ENCODE measurements at places on chromosomes 5 and 9.

GRCh38 chr5:15787681-15788080 is 287.7 kb downstream of the FBXL7 start:
- DNase-seq = no peak

DNA sequence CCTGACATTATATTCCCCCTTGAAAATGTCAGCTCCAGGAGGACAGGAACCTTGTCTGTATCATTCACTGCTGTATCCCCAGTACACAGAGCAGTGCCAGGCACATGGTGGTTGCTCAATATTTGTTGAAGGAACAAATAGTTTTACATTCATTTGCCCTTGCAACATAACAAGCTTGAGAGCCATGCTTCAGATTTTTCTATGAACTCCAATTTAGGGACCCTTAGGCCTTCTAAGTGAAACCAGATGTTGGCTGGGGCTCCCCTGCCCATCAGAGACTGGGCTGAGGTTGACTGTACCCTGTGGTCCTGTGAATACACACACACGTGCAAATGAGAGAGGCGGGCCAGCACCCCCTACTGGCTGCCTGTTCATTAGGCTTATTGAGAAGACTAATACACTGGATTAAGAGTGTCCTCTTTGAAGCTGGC is 214.9 kb upstream of the WWC1 start:
- DNase-seq = no peak

DNA sequence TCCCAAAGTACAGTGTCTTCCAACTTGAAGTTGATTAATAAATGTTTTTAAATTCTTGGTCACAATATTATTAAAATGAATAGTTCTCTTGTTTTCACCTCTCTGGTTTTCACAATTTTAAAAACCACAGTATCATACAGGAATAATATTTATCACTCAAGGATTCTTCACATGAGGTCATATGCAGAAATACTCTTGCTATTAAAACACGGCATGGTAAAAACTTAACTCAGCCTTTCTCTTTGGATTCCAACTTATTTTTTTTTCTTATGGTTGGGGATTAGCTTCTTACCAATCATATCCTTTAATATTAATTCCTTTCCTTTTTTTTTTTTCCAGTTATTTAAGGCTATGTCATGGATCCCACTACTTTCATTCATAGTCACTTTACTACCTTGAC is 289.4 kb downstream of the ADAMTS6 start:
- DNase-seq = no peak

GRCh38 chr9:3880851-3881250 is 355.1 kb upstream of the RFX3 start:
- no peak for DNase-seq

GRCh38 chr9:120909904-120910303 is 16.7 kb downstream of the TRAF1 start:
- no peak for DNase-seq

DNA sequence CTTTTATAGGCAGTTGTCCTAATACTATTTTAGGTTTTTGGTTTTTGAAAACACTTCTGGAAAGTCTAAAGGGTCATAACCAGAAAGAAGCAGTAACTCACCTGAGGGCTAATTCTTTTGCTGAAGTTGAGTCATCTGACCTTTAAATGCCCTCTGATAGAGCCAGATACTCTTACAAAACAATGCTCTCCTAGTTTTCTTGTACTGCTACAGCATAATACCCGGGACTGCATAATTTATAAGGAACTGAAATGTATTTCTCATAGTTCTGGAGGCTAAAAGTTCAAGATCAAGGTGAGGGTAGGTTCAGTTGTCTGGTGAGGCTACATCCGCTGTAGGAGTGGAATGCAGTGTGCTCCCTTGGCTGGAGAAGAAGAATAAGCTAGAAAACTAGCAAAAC is 670.3 kb downstream of the TLE4 start:
- no peak for DNase-seq

DNA sequence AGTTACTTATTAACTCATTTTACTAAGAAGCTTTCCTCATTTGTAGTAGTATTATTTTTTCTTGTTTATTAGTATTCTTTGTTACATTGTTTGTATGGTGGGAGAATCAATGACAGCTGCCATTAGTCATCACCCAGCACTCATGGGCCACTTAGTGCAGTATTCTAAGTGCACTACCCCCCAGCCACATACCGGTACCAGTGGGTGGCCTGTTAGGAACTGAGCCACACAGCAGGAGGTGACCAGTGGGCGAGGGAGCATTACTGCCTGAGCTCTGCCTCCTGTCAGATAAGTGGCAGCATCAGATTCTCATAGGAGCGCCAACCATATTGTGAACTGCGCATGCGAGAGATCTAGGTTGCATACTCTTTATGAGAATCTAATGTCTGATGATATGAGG is 24.2 kb upstream of the CAMLG start:
- DNase-seq = no peak

DNA sequence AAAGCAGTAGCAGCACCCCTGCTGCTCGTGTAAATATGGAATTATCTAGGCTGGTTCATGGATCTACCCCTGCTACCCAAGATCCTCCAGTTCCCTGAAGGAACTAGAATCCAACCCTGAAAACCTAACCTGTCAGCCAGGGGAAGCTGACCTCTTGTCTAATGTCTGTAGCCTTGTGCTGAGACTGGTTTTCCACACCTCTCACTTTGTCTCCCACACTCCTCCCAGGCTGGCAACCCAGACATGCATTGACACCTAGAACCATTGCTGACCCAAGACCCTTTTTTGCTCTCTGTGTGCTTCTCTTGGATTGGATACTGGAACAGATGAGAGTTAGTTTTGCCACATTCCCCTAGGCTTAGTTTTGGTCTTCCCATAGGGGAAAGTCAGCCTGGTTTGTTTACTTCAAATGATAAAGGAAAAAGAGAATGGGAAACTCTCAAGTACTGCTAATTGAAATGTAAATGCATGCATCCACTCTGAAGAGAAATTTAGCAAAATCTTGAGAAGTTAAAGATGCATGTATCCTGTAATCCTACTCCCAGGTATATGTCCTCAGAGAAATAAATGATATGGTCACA is 36.6 kb upstream of the NR4A3 start:
- DNase-seq = no peak

- no peak for DNase-seq
These were observed 72.2 kb downstream of the SNX18 start for GRCh38 chr5:54589786-54590185.

DNA sequence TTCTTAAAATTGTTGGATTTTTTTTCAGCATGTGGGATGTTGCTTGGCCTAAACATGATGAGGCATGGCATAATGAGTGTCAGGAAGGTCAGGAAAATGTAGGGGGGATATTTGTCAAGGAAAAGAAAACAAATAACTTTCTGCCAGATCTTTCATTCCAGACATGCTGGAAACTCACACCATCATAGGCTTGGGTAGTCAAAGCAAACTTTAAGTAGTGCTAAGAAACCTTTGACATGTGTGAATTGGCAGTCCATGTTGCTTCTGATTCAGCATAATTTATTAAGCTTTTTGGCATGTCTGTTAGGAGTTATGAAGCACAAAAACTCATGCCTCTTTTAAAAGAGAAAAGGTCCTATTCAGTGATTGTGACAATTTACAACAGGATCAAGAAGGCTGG is 61.3 kb upstream of the MTAP start:
- DNase-seq = no peak

GRCh38 chr5:69049151-69049550 is 44.7 kb upstream of the SLC30A5 start:
- no peak for DNase-seq

GRCh38 chr5:122835681-122836080 is 9.7 kb upstream of the SNX24 start:
- no peak for DNase-seq

- DNase-seq = no peak
These were observed 191.5 kb upstream of the S1PR3 start for GRCh38 chr9:88799541-88800328.

- DNase-seq = no peak
These were observed 583.6 kb downstream of the CCDC171 start for GRCh38 chr9:16136451-16136850.

DNA sequence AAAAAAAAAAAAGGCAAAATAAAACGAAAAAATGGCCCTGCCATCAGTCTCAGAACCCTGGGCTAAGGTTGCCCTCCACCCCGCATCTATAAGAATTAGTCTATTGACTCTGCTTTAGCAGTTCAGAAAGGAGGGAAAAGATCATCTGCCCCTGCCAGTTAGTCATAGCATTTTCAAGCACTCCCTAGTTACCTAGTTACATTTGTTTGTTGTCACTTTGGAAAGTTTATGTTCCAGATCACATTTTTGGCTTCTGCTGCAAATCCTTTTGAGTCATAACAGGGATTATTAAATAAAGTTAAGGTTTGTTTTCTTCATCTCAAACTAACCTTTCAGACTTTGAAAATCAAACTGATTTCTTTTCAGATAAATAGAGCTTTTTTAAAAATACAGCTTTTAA is 52.1 kb downstream of the AQP7 start:
- DNase-seq = no peak

- no peak for DNase-seq
These were observed 50.5 kb downstream of the PALM2AKAP2 start for GRCh38 chr9:109830545-109830944.

DNA sequence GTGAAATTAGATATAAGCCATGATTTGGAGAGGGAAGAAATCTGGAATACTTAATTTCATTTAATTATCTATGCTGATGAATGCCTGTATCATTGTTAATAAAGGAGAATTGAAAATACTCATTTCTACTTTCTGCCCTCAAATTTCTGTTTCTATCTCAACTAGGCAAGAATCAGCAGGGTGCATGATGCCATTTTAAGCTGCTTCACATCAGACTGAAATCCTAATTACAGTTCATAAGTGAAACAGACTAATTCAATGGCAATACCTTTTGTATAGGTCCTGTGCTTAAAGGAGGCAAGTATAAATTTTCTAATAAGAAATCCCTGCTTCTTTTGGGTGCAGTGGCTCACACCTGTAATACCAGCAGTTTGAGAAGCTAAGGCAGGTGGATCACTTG is 22.3 kb upstream of the TAL2 start:
- DNase-seq = no peak

GRCh38 chr5:1324301-1324700 is 20.6 kb downstream of the CLPTM1L start:
- DNase-seq = peak; percentile 9

DNA sequence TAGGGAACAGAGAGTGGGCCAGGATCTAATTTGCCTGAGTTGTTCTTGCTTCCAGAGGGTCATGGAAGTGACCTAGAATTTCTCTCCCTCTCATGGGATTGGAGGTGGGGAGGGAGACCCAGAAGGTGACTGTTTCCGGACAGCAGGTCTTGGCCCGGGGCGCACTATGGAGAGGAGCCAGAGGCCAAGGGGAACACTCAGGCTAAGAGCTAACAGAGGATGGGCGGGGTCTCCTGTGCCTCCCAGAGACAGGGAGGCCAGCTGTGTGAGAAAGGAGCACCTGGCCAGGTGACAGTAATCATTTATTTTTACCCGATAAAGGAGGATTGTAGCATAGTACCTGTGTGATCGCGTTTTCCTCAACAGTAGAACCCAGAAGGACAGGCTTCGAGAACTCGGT is 50.9 kb upstream of the ANKH start:
- no peak for DNase-seq

- DNase-seq = no peak
These were observed 14.0 kb downstream of the ACTBL2 start for GRCh38 chr5:57468481-57469163.

- no peak for DNase-seq
These were observed 97.3 kb downstream of the ZNF462 start for GRCh38 chr9:106960258-106960657.

DNA sequence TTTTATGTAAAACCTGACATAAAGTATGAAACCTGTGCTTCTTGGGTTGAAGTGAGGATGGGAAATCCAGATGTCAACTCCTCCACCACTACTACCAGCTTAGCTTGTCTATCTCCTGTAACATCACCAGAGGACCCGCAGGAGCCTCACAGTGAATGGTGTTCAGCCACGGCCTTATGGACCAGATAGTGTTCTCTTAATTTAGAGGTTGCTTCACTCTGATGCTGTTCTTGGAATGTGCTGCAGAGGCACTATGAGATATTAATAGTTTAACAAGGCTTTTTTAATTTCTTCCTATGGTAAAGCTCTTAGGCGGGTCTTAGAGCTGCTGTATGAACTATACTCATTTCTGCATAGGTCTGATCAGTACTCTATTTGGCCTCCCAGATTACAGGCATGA is 27.9 kb downstream of the NFX1 start:
- no peak for DNase-seq

GRCh38 chr5:128350705-128351104 is 187.3 kb downstream of the FBN2 start:
- no peak for DNase-seq

- DNase-seq = no peak
These were observed 516.1 kb downstream of the NTRK2 start for GRCh38 chr9:85185486-85186217.

GRCh38 chr9:14902561-14902960 is 7.7 kb downstream of the FREM1 start:
- DNase-seq = no peak

DNA sequence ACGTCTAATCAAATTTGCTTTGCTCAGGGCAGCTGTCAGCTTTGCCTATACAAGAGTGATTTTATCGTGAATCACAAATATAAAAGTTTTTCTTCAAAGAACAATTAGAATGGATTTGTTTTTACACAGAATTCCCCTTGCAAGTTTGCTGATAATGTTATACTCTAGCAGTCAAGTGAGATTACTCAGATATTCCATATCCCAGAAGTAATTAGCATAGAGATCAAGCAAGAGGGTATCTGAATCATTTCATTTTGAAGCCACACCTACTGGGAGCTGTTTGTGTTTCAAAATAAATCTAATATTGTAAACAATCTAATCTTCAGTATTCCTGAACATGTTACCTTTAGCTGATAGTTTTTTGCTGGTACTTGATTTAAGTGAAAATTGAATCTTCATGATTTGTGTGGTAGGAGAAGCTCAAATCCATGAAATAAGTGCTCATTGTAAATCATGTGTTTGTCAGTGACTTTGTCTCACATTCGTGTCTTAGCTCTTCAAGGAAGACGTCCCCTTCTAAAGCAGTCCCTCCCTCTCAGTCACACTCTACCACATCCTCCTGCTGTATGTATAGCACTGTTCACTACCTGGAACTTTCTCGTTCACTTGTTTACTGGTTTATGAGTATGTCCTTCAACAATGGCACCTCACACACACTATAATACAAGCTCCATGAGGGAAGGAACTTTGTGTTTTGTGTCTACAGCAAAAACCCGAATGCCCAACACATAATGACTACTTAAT is 3.3 kb upstream of the TTC39B start:
- no peak for DNase-seq

DNA sequence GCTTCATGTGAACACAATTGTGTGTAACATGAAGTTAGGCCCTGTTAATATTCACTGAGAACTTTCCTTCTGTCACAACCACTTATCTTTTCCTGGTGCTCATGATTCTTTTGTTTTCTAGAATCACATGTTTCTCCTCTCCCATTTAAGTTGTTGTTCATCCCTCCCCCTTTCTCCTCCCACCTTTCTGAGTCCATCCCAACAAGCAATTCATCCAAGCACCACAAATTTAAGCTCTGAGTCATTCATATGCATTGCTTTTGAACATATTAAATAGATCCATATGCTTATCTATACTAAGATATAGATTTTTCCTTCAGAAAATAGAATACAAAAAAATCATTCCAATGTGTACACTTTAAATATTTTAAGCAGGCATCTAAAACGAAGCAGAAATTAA is 75.2 kb upstream of the NFIB start:
- no peak for DNase-seq

GRCh38 chr5:65190328-65191053 is 291.2 kb downstream of the ADAMTS6 start:
- peak; percentile 54 for DNase-seq

- DNase-seq = no peak
These were observed 76.7 kb downstream of the ITGA1 start for GRCh38 chr5:52864371-52864770.

GRCh38 chr5:40630126-40630525 is 49.6 kb upstream of the PTGER4 start:
- no peak for DNase-seq

- no peak for DNase-seq
These were observed 131.8 kb upstream of the RGMB start for GRCh38 chr5:98641671-98642070.
